ENCODE measurements at places on chromosomes 11 and 22. TPM values are rescaled to one million over a fixed set of nuclear protein-coding genes. Genes with fewer than 3 reads are reported as not detected.

- H3K27ac ChIP-seq = peak overlapping the region; percentile 78
- H3K4me1 ChIP-seq = peaks cover 55% of the 10 kb centered on the region
- H3K4me3 ChIP-seq = no peak overlapping the region
- H3K36me3 ChIP-seq = no peaks in the 10 kb centered on the region
- no peaks in the 10 kb centered on the region for H3K27me3 ChIP-seq
Measured at GRCh38 chr22:46650078-46650810, 30.1 kb downstream of the GRAMD4 start.

TMEM9B gene
- 40.3 TPM for total RNA-seq

DNA sequence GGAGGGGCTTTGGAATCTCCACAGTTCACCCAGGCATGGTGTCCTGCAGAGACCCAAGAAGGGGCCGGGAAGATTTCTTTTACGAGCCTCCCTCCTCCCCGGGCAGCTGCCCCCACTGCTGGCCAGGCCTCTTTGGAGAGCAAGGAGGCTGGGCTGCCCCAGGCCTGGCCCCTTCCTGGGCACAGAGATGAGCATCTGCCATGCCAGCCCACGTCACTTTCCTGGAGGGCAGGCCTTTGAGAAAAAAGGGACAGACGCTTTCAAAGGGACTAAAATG lies 60.5 kb upstream of the FGF3 start:
- H3K36me3 ChIP-seq = no peaks in the 10 kb centered on the region
- DNase-seq = no peak
- peaks cover 3% of the 10 kb centered on the region for H3K27me3 ChIP-seq

GRCh38 chr11:43788421-43788820 lies 92.2 kb upstream of the ALKBH3 start:
- H3K4me3 ChIP-seq = no peak overlapping the region
- H3K36me3 ChIP-seq = no peaks in the 10 kb centered on the region
- H3K27me3 ChIP-seq = no peaks in the 10 kb centered on the region
- H3K4me1 ChIP-seq = no peaks in the 10 kb centered on the region
- DNase-seq = peak; percentile 20

GRCh38 chr11:14184028-14184940 lies 174.7 kb downstream of the RRAS2 start:
- H3K4me3 ChIP-seq = no peak overlapping the region
- no peaks in the 10 kb centered on the region for H3K27me3 ChIP-seq
- H3K36me3 ChIP-seq = no peaks in the 10 kb centered on the region
- no peak for DNase-seq

- DNase-seq = no peak
- no peaks in the 10 kb centered on the region for H3K27me3 ChIP-seq
- no peak overlapping the region for H3K27ac ChIP-seq
- H3K4me3 ChIP-seq = no peak overlapping the region
- no peaks in the 10 kb centered on the region for H3K36me3 ChIP-seq
- H3K4me1 ChIP-seq = no peaks in the 10 kb centered on the region
Measured at GRCh38 chr11:31214372-31214771, 155.2 kb downstream of the DCDC1 start.

DNA sequence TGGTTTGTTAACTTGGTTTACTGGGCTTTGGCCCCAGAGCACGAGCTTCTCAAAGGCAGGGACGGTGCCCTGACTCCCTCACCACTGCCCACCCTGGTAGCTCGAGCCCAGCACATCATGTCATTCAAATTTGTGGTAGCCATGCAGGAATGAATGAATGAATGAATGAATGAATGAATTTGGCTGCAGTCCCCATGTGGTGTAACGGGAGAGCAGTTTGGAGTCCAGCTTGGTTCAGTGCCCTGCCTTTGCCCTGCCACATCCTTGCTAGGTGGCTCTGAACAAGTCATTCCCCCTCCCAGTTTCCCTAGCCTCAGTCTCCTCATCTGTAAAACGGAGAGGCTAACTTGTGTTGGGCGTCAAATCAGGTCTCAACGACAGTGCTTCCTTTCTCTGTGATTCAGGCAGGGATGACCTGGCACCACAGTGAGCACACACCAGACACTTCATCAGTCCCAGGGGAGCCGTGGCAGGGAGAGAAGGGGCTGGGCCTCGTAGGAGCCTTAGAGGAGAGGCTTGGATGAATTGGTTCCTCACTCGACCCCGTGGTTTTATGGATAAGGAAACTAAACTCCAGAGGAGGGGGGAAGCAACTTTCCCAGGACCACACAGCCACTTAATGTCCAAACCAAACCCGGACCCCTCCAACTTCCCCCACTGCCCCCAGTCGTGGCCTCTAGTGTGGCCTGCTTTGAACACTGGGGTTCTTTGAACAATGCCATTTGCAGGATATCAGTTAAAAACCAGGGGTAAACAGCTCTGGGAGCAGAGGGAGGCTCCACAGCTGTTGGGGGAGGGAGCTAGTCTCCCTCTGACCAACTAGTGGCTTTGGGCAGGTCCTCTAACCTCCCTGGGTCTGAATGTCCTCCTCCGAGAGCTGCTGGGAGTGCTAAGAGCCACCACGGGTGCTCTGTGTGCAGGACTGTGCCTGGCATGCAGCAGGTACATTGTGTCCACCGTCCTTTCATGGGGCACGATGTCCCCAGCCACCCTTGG lies 86.2 kb downstream of the CACNA1I start:
- H3K4me1 ChIP-seq = no peaks in the 10 kb centered on the region
- no peak overlapping the region for H3K27ac ChIP-seq
- no peaks in the 10 kb centered on the region for H3K36me3 ChIP-seq
- H3K4me3 ChIP-seq = no peak overlapping the region

DNA sequence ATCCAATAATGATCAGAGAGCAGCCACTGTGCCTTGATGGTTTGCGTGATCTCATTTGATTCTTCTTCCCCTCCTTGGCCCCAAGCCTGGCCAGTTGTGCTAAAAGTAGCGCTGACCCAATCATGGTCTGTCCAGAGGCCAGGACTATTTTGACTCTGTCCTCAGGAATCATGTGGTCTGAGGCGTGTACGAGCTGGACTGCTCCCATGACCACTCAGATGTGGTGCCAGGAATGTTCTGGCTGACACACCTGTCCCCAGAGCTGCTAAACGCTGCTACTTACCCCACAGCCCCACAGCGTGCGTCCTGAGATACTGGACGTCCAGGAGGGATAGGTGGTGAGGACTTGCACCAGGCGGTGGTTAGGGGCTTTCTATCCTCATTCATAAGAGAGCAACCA lies 70.5 kb downstream of the FEZ1 start:
- DNase-seq = no peak
- H3K36me3 ChIP-seq = no peaks in the 10 kb centered on the region
- H3K27ac ChIP-seq = peak overlapping the region; percentile 82
- H3K27me3 ChIP-seq = no peaks in the 10 kb centered on the region

DNA sequence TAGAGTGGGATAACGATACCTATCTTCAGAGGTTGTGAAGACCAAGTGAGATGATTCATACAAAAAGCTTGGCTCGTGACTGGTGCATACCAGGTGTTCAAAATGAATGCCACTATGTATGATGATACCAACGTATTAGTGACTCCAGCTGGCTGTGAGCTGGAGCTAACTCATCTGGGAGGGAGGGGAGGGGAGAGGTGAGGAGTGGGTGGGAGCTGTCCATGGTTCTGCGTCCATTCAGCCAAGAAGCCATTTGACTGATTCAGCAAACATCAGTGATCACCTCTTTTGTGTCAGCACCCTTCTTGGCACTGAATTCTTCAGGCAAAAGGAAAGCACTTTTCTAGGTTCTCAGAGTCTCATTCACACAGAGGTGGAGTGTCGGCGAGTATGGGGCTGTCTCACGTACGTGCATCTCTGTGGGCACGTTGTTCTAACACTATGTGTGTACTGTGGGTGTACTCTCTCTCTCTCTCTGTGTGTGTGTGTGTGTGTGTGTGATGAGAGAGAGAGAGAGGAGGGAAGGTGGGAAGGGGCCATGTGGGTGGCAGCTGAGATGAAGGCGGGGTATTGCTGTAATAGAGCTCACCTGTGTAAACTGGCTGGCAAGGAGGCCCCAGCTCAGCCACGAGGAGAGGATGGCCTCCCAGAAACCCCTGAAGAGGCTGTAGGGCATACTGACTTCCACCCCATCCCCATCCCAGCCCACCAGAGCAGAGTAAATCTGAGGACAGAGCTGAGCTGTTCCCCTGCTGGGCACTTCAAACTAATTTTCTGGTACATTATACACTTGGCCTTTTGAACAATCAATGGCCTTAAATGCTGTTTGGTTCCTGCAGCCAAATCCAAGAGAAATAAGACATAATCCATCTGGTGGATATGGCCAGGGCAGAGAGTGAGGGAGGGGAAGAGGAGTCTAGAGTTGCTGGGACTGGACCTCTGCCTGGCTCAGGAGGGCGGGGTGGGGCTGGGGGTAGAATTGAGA lies 96.1 kb upstream of the THY1 start:
- H3K4me3 ChIP-seq = no peak overlapping the region
- H3K27ac ChIP-seq = no peak overlapping the region
- no peaks in the 10 kb centered on the region for H3K4me1 ChIP-seq
- H3K36me3 ChIP-seq = no peaks in the 10 kb centered on the region
- H3K27me3 ChIP-seq = no peaks in the 10 kb centered on the region
- no peak for DNase-seq

DNA sequence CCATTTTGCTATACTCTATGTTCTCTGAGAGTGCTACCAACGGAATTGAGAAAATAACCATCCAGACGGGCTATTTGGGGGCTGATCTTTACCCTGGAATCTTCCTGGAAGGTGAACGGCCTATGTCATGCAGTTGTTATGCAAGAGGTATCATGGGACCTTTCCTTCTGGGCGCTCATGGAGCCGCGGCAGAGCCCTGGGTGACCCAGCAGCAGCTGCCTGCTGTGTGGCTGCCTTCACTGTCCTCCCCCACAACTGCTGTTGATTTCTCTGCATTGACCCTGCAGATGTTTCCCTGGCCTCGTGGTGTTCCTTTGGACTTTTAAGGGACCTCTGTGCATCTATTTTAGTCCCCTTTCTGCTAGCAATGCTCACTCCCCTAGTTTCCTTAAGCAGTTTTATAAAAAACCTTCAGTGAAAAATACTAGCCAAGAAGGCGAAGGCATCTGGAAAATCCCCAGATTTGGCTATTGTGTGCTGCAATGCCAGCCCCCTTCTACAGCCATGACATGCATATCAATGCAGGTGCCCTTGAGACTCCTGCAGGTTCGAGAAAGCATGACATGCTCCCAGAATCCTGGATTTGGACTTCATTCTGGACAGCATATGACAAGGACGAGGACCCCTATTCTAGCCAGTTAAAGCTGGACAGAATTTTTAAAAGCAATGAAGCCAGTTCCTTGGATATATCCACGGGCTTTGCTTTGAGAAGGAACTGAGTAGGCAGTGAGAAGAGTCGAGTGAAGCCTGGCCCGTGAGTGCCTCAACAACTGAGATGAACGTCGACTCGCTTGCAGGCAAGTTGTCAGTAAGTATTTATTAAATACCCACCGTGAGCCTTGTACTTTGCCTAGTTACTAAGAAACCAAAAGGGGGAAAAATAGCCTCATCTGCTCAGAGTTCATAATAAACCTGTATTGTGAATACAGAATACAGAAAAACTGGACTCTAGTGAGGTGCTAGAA lies at the start of gene SLC25A18:
TSS of gene SLC25A18 (plus strand) at position 593 of the 965 bp plus-strand sequence. CDS start 16,447 bp downstream, outside the sequence.
- H3K4me3 ChIP-seq = no peak within 1 kb of the TSS
- peak; percentile 84 for DNase-seq
- H3K27ac ChIP-seq = peak within 1 kb of the TSS; percentile 91
- peaks cover 12% of the 10 kb centered on the region for H3K4me1 ChIP-seq
- no peaks in the 10 kb centered on the region for H3K36me3 ChIP-seq
- no peaks in the 10 kb centered on the region for H3K27me3 ChIP-seq

GRCh38 chr22:41469218-41469851 lies 418 bp downstream of the ACO2 start:
- peak overlapping the region; percentile 98 for H3K27ac ChIP-seq
- H3K4me1 ChIP-seq = peaks cover 51% of the 10 kb centered on the region
- H3K36me3 ChIP-seq = peaks cover 59% of the 10 kb centered on the region
- DNase-seq = peak; percentile 44
- peak overlapping the region; percentile 95 for H3K4me3 ChIP-seq
- H3K27me3 ChIP-seq = no peaks in the 10 kb centered on the region

DNA sequence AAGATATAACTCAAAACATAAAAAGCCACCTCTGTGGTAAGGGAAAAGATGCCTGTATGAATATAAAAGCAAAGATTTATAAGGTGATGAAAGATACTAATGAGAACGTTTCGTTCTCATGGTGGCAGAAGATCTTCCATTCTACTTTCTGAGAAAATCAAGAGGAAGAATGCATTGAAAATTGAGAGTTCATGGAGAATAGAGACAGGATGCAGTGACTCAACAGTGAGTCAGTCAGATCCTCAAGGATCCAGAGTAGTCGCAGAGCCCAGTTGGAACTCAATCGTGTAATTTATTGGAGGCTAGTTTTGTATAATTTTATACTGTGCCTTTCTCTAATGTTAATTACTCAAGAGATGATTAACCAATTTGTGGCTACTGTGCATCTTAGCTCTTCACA lies 73.3 kb downstream of the ENTHD1 start:
- H3K36me3 ChIP-seq = no peaks in the 10 kb centered on the region
- H3K4me1 ChIP-seq = no peaks in the 10 kb centered on the region
- no peak for DNase-seq
- no peak overlapping the region for H3K4me3 ChIP-seq

DNA sequence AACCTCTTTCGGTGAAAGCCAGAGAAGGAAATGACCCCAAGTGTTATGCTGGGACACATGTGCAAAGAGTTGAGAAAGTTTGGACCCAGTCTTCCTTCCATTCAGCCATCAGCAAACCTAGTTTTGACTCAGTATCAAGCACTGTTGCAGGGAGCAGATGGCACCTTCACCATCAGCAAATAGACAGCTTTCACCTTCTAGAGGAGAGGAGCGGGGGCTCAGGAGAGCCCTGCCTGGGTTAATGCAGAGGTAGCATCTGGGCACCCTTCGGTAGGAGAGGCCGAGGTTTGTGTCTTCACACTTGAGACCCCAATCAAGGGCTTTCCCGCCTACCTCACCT lies 16.2 kb upstream of the MFRP start:
- no peaks in the 10 kb centered on the region for H3K27me3 ChIP-seq
- peak overlapping the region; percentile 59 for H3K4me3 ChIP-seq
- peaks cover 20% of the 10 kb centered on the region for H3K36me3 ChIP-seq
- H3K27ac ChIP-seq = peak overlapping the region; percentile 82
- no peak for DNase-seq
- H3K4me1 ChIP-seq = no peaks in the 10 kb centered on the region

SMC1B gene
- not detected for total RNA-seq

SLC6A5 gene
- not detected for total RNA-seq

DNA sequence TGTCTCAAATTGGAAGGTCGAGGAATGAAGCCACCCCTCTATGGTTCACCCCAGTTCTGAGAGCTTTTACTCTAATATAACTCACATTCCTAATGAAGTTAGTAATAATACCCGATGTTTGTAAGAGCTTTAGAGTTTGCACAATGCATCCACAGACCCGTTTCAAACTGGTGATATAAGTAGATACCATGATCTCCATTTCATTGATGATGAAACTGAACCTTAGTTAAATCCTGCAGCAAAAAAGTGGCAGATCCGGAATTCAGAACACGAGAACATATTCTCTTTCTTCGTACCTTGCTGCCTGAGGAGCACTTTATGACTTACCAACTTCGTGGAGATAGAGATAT lies 757 bp upstream of the RBFOX2 start:
- peak overlapping the region; percentile 93 for H3K27ac ChIP-seq
- peak overlapping the region; percentile 78 for H3K4me3 ChIP-seq

DNA sequence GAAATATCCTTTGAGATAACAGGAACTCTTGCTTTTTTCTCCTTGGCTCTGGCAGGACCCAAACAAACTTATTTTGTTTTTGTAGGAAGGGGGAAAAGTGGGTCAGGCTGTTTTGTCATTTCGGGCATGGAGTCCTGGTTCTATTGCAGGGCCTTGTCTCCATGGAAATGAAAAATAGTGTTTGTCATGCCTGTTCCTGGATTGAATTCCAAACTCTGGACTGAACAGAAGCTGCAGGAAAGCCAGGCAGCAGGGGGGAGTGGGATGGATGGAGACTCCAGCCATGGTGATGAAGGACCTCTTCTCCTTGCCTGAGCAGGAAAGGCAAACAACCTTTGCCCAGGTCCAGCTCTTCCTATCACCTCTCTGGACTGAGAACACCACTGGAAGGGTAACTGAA lies 87.0 kb downstream of the SCN3B start:
- DNase-seq = no peak
- H3K4me1 ChIP-seq = no peaks in the 10 kb centered on the region
- H3K4me3 ChIP-seq = no peak overlapping the region

OR4C13 gene
- not detected for total RNA-seq

All from heart left ventricle (tissue), 16 donors.